ENCODE measurements at places on chromosomes 12 and 14.

GRCh38 chr14:64265222-64265621 lies 28.9 kb downstream of the ESR2 start:
- no peak for DNase-seq

GRCh38 chr12:17104801-17105200 lies 498.8 kb upstream of the LMO3 start:
- no peak for DNase-seq

GRCh38 chr12:113135178-113136127 lies at the start of gene RASAL1:
Gene RASAL1 (minus strand): TSS chr12:113135761. CDS start chr12:113135462, 299 bp downstream.
- peak; percentile 37 for DNase-seq

DNA sequence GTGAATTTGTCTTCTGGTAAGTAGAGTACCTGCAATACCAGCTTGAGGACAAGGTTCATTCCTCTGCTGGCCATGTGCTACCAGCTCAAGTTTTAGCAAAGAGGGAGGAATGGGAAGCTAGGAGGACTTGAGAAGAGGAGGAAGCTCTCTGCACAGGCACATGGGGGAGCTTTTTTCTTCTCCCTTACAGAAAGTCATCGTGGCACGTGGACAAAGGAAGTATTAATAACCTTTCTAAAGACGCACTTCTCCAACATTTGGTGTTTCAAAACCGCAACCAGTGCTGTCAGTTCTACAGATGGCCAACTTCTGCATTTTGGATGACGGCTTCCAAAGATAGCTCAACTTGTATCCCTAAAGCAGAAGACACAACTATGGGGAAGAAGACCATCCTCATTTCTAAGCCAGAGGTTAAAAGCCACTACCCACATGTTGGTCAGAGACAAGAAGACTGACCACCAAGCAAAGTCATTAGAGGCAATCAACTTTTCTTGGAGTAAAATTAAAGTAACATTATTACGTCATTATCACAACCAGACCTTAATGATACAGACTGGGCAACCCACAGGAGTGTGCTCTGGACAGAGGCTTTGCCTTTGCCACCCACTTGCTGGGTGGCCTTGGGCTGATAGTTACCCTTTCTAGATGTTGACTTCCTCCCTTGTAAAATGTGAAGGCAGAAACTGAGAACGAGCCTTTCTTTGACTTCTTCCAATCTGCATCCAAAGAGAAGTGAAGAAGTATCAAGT lies 12.3 kb upstream of the TMED10 start:
- DNase-seq, result no peak
